ENCODE measurements at places on chromosomes 1 and 21.

DNA sequence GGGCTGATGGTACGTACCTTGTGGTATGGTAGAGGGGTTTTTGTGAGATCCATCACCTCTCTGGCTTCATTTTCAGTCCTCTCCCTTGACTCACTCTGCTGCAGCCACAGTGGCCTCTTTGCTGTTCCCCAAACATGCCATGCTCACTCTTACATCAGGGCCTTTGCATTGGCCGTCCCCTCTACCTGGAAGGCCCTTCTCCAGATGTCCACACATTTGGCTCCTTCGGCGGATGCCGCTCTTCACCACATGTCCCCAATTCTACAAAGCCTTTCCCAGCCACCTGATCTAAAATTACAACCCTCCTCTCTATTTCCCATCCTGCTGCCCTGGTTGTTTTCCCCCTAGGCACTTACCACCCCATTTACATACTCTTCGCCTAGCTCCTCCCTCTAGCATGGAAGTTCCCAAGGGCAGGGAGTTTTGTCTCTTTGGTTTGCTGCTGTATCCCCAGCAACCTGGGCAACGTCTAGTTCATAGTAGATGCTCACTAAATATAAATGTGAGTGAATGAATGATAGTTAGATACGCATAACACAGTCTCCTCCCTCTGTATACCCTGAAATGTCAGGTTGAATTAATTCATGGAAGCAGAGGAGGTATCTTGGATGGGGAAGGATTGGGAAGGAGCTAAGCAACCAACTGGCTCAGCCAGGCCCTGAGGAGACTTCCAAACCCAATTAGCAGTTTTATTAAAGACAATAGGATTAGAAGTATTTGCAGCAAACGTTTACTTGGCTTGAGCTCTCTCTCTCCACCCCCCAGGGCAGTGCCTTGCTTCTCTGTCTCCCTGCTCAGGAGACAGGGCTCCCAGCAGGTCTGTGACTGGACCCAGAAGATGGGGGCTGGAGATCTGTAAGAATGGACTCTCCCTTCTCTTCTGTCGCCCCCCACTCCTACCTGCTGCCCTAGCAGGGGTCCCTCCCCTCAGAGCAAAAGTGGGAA, 264.2 kb downstream of the GRIK3 start:
- no peak for DNase-seq

GRCh38 chr1:212669102-212669501, 30.5 kb downstream of the BATF3 start:
- no peak for DNase-seq

DNA sequence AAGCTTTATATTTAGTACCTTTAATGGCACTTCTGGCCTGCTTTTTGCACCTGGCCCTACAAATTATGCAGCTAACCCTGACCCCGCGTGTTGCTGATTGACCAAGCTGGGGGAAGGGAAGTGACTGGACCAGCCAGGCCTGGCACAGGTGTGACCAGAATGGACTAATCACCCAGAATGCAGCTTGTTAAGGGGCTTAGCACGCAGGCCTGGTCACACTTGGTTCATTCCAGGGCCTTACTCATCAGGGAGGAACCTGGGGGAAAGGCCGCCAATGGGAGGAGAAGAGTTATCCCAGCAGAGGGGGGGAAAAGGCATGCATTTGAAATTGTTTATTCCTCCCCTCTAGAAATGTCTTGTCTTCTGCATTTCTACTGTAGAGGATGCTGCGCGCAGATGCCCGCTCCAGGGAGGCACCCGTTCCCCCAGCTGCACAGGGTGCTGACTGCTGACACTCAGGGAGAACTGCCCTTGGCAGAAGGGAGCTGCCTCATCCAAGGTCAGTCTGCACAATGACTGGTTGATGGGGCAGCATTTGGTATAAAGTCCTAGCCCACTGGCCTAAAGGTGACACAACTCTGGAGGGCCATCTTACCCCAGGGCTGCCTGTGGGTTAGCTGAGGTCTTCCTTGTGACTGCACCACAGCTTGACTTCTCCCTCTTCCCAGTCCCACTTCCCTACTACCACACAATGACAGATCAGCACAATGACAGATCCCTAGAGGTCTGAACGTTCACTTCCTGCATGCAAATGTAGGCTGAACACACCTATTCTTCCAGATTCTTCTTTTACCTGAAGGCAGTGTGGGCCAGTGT, 29.0 kb downstream of the DHCR24 start:
- DNase-seq = peak; percentile 9

DNA sequence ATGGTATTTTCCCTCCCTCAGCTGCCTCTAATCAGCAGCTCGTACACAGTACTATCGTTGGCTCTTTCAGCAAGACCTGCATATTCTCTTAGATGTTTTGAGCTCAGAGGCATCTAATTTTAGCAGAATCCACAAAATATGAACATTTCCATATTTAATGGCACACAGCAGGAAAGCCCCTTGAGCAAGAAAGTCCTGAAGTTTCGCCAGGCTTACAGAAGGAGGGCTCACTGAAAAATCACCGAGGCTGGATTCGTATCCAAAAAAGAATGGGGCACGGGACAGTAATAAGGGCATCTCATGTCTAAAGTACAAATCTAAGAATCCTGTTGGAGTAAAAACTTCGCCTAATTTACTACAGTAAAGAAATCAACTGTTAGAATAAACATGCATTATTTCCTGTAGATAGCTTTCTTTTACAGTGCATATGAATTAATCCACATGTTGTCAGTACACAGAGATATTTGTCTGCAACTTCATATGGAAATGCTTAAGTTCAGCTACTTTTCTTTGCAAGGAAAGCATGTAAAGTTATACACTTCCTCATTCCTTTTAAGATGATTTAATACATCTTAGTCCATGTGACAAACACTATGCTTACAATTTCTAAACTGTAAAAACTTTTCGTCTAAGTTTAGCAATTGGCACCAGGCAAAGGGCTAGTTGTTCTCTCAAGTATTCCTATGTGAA, 1205.3 kb upstream of the ADGRL4 start:
- peak; percentile 62 for DNase-seq

DNA sequence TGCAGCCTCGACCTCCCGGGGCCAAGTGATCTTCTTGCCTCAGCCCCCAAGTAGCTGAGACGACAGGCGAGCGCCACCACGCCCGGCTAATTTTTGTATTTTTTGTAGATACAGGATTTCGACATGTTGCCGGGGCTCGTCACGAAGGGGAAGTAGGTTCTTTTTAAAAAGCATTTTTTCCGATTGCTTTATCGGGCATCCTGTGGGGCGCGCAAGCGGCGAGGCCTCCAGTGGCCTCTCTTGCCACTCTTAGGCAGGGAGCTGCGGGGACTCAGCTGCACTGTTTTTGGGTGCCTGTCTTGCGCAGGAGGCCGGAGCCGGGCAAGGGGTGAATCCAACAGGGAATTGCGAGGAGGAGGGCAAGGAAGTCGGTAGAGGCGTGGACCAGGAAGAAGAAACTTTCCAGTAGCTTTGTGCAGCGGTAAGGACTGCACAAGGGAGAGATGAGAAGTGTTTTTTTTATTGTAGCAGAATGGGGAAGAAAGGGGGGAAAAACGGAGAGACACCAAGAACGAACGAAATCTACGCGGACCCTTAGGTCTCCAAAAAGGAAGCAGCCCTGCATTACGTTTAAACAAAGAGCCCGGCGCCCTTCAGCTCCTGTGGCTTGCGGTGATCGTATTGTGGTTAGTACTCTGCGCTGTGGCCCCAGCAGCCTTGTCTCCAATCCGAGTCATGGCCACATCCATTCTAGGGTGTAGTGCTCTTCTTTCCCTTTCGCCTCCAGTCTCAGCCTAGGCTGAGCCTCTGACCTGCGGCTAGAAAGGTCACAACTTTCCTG, 164.8 kb downstream of the PPIAL4G start:
- DNase-seq = no peak
